Stimulated activated CD8-positive, alpha-beta memory T cell treated with anti-CD3 and anti-CD28 coated beads, Interleukin-15, amount 100 ng/mL, for 4 hours (primary cell): ENCODE measurements at places on chromosomes 2 and 18.

DNA sequence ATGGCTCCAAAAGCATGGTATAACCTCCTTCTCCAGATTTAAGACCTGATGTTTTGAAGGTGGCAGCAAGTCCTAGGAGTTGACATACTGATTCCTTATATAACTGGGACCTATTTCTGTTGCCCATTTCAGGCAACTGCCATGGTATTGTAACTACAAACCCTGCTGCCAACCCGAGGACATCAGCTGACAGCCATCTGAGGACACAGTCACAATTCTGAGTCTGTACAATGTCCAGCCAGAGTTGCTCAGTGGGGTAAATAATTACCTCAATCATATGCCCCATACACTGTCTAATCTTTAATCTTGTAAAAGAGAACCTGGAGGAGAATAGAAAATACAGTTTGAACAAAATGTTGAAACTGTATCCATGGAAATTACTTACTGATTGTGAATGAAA is 8.7 kb upstream of the GAREM2 start:
- no peak for DNase-seq

GRCh38 chr2:16330571-16330970 is 335.1 kb downstream of the CYRIA start:
- DNase-seq = no peak

GRCh38 chr2:56531668-56532420 is 348.1 kb downstream of the CCDC85A start:
- DNase-seq = no peak

DNA sequence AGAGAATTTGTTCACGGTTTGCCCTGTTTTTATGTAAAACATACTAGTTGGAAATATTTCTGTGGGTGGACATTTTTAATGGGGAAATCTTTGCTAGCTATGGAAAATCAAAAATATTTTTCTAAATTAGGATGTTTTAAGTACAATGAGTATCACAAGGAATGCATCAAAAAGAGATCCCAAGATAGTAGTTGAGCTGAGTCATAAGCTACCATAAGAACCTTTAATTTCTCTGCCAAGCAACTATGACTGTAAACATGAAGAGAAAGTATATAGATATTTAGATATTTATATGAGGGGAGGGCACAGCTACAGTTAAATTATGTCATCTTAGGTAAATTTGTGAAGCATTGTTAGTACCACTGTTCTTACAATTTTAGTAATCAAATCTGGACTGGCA is 646.2 kb downstream of the XIRP2 start:
- no peak for DNase-seq

- no peak for DNase-seq
Observed at GRCh38 chr2:195212586-195212985, 444.4 kb upstream of the SLC39A10 start.

DNA sequence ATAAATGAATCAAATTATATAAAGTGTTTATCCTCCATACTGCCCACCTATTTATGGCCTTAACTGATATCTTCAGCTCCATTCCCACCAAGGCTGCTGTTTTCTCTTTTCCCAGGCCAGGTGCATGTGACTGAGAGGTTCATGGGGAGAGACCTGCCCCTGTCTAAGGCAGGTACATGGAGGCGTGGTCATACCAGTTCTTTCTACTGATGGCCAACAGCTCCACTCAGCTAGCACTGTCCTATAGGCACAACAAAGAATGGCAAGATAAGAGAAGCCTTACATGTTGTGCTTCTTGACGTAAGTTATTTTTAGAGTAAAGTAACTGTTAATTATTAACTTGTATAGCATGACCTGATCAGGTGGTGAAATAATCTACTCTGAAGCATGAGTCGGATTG is 16.8 kb downstream of the AKAIN1 start:
- DNase-seq = no peak
